KBM-7 (cell line): ENCODE measurements at places on chromosomes 2 and 18.

DNA sequence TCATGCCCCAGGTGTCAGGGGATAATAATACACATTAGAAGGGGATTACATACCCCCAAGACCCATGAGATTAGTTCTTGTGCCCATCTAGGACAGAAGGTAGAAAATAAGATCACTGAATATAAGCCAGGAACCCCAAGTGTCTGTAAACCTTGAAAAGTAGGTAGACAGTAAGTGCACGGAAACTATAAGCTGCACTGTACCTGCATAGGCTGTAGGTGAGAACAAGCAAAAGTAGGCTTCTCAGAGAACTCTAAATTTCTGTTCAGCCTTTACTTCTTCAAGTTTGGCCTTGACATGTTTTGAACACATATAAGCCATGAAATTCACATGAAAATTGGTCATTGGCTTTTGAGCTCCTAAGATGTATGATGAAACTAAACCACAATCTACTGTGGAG is 113.0 kb upstream of the FSIP2 start:
- DNase-seq: no peak

DNA sequence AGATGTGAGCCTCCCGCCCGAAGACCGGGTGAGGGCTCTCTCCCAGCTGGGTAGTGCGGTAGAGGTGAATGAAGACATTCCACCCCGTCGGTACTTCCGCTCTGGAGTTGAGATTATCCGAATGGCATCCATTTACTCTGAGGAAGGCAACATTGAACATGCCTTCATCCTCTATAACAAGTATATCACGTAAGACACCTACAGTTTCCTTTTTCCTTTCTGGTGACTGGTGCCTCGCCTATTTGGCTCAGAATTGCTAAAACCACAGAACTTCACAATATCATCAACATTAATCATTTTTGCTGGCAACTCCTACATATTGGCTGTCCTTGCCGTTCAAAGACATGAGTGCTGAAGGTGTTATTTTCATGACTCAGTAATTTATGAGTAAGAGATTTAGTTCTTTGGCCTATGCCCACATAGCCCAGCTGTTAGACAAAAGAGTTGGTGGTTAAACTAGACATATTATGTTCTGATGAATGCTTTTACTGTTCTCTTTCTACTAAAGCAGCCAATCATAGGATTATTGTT is 2.2 kb downstream of the STAMBP start:
- DNase-seq: no peak

GRCh38 chr2:190685333-190685732 is 36.5 kb downstream of the NAB1 start:
- DNase-seq: no peak

DNA sequence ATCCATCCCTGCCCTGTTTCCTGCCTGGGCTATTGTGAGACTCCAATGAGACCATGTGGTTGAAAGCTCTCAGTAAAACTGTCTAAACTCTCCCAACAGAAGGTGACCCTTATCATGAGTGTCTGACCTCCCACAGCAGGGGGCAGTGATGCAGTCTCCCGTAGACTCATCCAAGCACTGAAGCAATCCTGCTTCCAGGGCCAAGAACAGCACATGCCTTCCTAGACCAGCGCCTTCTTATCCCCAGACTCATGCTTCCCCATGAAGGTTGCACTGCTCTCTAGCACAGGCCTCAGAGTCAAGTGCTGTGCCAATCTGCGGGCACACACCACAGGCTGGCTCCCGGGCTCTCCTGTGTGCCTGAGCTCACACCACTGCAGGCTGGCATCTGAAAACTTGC is 112.3 kb downstream of the TNS1 start:
- DNase-seq: no peak

DNA sequence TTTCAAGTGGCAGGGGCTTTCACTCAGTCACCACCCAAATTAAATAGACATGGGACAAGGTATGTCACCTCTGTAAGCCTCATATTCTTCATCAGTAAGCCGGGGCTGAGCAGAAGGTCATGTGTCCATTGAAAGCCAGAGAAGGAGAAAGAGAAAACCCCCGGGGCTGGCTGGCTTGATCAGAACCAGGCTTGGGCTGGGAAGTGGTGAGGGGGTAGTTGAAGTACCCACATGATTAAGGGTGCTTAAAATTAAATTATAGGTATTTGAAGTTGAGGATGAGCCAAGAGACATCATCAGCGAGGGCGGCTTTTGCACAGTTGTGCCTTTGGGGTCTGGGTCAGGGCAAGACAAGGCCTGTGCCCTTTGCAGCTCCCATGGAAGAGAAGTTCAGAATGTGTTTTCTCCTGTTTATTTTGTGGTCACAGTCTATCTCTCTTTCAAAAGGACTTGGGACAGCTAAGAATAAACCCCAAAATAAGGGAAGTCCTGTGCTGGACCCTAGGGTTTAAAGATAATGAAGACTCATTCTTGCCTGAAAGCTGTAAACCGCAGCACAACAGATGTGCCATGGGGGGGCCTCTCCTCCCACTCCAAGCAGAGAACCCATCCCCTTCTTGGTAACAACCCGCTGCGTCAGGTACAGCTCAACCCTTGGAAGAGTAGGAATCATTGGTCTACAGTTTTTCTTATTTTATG is 10.7 kb downstream of the DBI start:
- DNase-seq: peak; percentile 94

DNA sequence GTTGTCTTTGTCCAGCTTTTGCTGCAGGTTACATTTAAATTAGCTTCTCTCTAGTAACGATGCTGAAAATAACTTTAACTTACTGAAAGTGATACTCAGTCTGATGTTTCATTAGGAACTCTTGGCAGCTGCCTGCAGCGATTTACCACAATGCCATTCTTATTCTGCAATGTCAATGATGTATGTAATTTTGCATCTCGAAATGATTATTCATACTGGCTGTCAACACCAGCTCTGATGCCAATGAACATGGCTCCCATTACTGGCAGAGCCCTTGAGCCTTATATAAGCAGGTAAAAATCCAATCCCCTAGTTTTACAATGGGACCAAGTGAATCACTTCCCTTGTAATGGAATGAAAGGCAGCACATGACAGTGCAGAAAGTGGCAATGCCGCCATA is 16.3 kb upstream of the MFF start:
- no peak for DNase-seq

- no peak for DNase-seq
Observed at GRCh38 chr2:61456070-61456745, 14.7 kb downstream of the USP34 start.

- DNase-seq: peak; percentile 84
Observed at GRCh38 chr2:20225294-20226151, 593 bp upstream of the SDC1 start.

DNA sequence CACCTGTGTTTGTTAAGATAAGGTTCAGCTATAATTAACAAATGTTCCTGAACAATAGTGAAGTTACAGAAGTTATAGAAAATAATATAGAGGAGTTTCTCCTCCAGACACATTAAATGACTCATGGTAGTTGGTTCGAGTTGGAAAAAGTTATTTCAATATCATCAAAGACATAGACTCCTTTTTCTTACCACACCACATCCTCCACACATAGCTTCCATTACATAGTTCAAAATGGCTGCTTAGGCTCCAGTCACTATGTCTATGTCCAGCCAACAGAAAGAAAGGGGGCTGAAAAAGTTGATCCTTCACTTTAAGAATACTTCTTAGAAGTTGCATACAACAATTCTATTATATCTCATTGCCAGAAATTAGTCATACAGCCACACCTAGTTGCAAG is 50.7 kb downstream of the DYNAP start:
- no peak for DNase-seq

DNA sequence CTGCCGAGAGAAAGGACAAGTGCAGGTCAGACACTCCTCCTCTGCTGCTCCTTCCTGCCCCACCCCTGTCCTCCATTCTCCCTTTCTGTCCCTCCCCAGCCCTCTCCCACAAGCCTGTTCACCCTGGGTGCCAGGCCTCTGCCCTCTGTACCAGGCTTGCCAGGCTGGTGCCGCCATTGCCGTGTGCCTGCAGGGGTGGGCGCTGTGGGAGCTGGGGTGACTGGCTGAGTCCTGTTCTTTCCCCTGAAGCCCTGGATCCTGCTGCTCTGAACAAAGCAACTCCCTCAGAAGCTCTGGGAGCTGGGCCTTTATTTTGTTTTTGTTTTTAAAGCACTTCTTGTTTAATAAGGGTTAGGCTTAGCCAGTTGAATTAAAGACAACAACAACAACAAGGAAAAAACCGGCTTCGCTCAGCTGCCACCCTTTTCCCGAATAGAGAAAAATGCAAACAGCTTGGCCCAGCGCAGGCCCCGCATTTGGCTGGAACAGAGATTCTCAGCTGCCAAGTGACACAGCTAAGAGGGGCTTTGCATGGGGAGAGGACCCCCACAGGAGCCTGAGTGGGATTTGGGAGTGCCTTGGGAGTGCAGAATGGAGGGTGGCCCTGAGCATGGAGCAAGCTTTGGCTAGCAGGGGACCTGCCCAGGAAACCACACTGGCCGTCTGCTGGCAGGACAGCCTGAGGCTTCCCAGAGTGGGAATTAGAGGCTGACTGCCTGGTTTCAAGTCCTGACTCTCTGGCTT is 9.1 kb downstream of the PCARE start:
- no peak for DNase-seq

- no peak for DNase-seq
Observed at GRCh38 chr2:7819850-7820249, 862.0 kb upstream of the ID2 start.

GRCh38 chr2:127582863-127583861 is 47.7 kb downstream of the MYO7B start:
- DNase-seq: no peak

DNA sequence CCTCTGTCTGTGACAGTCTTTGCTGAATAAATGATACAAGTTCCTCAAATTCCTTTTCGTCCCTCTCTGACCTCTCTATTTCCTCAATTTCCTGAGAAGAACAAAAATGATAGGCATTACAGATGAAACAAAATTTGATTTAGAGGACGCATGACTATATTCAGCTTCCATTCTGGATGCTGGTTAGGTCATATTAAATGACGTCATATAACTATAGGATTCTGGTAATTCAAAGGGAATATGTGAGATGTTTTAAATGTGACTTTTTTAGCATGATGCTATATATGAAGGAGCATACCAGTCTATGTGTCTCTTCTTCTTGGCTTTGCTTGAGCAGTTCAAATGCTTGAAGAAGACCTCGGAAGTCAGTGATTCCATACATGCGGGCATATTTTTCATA is 102.3 kb downstream of the TTN start:
- DNase-seq: no peak

DNA sequence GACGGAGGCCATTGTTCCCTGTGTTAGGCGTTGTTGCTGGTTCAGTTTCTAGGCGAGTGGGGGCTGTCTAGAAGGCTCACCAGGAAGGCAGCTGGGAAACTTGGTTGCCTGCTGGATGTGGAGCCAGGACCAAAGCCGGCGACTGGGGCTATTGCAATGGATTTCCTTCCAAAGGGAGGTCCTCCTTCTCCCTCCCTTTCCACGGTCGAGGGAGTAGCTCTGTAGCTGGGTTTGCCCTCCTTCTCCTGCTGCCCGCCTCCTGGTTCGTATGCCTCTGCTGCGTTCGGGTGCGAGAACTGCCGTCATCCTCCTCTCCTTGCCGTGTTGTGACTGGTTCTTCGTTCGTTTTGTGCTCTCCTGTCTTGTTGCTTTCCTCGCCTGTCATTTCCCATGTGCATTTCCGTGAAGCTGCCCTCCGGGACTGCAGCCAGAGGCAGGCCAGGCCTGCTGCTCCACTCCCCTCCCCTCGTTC is 203.4 kb downstream of the NEDD4L start:
- DNase-seq: no peak

DNA sequence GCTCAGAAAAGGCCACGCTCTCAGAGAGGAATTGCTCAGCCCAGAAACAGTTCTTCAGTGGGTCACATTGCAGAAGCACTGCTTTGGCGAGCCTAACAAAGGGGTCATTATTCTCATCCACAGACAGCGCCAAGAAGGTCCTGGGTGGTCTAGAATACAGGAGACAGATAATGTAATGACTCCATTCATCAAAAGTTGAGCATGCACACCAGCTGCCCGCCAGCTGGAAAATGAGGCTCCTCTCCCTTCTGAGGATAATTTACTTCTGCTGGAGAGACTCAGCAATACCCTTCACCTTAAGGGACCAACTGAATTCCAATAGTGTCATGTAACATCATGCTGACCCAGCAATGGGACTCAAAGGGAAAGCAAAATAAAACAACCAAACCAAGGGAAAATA is 79.9 kb downstream of the TRIB2 start:
- DNase-seq: no peak

DNA sequence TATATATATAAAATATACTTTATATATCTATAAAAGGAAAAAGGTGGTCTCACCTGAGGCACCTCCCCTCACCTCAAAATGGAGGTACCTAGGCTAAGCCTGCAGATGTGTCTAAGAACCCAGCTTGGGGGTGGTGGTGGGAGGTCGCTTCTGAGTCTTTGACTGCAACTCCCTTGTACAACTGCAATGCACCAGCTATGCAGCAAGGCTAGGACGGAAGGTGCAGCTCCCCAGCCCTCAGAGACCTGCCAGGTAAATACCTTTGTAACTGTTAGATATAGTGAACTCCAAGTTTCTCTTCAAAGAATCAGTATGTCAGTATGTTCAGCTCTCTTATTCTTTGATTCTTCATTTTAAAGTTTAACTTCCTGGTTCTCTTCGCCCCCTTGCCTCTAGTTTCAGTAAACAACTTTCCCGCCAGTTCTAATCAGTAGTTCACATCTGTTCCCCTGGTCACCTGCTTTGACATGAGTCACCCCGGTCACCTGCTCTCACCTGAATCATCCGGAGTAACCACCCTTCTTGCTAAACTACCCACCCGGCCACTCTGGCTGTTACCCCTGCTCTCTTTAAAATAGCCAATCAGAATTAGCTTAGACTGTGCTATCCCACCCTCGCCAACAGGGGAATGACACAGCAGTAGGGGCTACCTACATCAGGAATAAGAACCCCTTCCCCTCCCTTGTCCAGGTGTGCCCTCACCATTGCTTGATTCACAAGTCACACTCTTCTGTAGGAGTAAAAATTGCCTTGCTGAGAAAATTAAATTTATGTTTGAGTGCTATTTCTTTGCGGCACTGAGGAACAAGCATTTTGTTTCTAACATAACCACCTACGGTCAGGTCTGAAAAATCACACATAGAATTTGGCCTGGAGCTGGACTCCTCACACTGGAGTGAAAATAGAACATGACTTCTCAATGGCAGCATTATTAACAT is 24.7 kb upstream of the IMPA2 start:
- DNase-seq: no peak

- no peak for DNase-seq
Observed at GRCh38 chr2:191362841-191363240, 117.6 kb downstream of the MYO1B start.

- DNase-seq: no peak
Observed at GRCh38 chr18:38879871-38880270, 1314.3 kb upstream of the CELF4 start.

- DNase-seq: no peak
Observed at GRCh38 chr2:227849906-227850305, 21.5 kb upstream of the DAW1 start.
